Epithelial cell of prostate (primary cell): ENCODE measurements at places on chromosomes 13 and 19.

GRCh38 chr19:18697680-18698079, 14.2 kb downstream of the CRTC1 start:
- DNase-seq = no peak

- no peak for DNase-seq
Observed at GRCh38 chr13:113823771-113824170, 40.1 kb downstream of the GAS6 start.

- no peak for DNase-seq
Observed at GRCh38 chr13:61188057-61188456, 227.6 kb downstream of the PCDH20 start.

GRCh38 chr13:51643105-51643881, 59.0 kb downstream of the WDFY2 start:
- DNase-seq = peak; percentile 51
